Lung microvascular endothelial cell (primary cell): ENCODE measurements at places on chromosomes 6 and 20.

GRCh38 chr20:14991023-14991422 lies 653.6 kb upstream of the FLRT3 start:
- no peak for DNase-seq

GRCh38 chr6:99841297-99841696 lies 152.7 kb downstream of the MCHR2 start:
- no peak for DNase-seq

GRCh38 chr6:133768656-133769295 lies 120.1 kb upstream of the TCF21 start:
- DNase-seq: peak; percentile 80

DNA sequence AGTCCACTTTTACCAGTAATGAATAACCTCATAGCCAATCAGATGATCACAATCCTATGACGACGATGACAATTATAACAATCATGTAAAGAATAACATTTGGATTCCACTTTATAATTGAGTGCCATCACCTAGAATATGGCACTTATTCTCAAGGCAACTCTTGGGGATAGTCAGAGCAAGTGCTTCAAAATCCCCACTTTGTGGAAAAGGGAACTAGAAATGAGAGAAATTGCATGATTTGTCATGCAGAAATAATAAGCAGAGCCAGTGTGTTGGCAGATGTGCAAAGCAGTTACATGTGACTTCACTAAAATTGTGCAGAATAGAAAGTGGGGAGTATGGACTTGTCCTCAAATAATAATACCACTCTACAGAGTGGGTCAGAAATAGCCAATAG lies 41.3 kb downstream of the FRK start:
- DNase-seq: no peak

DNA sequence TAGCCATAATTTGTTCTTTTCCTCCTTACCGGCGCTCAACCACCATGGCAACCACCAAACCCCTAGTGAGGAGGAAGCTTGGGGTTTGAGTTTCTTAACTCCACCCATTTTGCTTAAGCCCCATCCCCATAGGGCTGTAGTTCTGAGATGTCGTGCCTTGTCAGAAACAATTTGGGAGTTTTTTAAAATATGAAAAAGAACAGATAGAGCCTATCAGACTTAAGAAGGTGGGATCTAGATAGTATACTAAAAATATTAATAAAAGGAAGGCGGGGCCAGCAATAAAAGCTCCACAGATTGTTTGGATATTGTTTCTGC lies 5.6 kb downstream of the BRD2 start:
- DNase-seq: no peak

DNA sequence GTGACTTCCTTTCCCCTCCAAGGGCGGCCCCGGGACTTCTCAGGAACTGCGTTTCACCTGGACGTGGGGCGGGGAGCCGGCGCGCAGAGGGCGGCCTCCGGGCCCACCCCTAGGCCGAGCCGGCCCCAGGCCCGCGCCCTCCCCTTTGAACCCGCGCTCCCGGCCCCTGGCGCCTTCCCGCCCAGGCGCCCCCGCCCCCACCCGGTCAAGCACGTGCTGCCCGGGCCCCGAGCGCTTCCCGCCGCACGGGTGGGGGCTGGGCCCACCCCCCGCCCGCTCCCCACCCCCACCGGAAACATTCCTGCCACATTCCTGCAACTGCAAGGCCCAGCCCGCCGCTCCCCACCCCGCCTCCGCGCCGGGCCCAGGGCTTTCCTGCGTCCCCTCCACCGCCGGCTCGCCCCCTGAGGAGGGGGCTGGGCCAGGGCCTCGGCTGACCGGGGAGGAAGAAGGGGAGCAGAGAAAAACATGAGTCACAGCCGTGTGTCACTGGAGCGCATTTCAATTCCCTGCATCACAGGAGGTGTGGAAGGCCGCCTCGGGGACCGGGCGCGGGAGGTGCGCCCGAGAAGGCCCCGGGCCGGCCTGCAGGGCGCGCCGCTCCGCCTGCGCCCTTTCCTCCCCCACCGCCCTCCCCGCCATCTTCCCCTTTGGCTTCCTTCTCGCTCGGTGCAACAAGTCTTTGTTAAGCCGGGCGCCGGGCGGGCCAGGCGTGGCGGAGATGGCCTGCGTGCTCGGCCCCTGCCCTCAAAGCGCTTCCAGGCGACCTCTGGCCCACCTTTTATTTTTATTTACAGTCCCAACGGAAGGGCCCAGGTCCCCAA lies 1.2 kb upstream of the HMGA1 start:
- DNase-seq: peak; percentile 80
